ENCODE measurements at places on chromosomes 2 and 18.

DNA sequence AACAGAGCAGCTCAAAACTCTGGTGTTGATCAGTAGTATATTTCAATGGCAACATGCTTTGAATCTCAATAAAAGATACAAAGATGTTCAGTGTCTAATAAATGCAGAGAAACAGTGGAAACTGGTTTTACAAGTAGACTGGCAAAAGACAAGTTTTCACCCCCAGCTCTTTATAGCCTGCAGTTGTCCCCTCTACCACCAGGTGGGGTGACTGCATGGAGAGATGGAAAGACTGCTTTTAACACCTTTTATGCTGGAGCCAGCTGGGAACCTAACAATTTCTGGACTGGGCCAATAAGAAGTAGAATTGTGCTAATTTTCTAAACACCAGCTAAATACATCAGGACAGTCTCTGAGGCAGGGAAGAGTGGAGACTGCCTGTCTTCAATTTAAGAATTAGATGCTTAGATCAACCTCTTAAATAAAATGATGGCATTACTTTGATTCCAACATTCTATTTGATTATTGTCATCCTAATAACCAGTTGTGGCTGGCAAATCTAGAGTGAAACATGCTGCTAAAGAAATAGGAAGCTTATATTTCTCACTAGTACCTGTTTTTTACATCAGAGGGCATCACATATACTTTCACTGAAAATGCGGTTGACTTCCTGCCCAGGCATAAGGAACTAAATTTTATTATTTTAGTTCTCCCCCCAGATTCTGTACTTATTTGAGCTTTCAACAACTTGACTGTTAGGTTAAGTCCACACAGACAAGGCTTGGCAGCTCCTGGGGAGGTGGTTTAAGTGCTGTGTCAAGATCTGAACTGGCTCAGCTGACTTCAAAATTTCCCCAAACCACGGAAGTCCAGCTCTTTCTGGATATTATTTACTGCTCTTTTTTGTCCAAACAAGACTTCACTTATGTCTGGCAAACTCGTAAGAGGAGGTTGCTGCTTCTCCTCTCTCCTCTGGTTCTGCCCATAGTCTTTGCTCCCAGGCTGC lies 140.5 kb downstream of the TPGS2 start:
- peak; percentile 58 for DNase-seq

DNA sequence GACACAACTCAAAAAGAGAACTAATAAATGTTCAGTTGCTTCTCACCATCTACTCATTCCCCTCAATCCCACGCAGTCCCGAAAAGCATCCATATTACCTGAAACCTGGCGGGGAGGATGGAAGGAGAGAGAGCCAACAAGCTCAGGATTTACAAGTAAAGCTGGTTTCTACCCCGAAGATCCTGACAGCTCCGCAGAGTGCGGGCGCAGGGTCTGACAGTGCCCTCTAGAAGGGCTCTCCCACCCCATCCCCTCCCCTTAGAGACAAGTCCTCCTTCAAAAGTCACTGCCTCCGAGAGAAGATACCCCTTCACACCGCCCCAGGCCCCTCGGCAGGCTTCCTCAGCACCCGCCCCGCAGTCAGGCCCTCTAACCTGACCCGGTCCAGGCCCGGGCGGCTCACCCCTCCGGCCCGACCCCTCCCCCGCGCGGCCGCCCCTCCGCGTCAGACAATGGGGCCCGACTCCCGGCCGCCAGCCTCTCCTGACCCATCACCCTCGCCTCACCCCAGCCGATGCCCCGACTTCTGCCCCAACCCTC lies 550 bp downstream of the RAB1A start:
- DNase-seq: peak; percentile 15

GRCh38 chr2:212539072-212539880 lies 674 bp upstream of the ERBB4 start:
- DNase-seq: no peak

DNA sequence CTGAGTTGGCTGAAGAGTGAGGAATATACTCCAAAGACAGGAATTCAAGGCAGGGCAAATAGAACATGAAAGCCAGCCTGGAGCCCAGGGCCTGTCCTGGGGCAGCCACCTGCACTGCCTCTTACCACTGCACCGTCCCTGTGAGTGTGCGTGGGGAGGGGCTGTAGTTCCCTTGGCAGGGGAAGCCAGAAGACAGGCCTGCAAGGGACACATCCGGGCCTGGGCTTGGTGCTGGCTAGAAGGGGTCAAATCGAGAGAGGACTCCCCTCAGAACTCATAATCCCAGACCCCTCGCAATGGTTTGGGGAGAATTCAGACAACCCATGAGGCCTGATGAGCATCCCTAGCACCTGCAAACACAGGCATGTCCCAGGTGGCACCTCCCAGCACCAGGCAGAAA lies 87.0 kb downstream of the HDAC4 start:
- DNase-seq: no peak

DNA sequence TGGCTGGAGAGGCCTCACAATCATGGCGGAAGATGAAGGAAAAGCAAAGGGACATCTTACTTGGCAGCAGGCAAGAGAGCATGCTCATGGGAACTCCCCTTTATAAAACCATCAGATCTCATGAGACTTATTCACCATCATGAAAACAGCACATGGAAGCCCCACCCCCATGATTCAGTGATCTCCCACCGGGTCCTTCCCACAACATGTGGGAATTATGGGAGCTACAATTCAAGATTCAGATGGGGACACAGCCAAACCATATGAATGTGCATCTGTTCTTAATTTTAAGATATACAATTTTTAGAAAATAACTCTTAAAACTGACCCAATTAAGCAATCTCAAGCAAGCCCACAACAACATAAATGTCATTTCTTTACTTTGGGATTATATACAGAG lies 12.6 kb downstream of the C18orf63 start:
- DNase-seq: no peak

DNA sequence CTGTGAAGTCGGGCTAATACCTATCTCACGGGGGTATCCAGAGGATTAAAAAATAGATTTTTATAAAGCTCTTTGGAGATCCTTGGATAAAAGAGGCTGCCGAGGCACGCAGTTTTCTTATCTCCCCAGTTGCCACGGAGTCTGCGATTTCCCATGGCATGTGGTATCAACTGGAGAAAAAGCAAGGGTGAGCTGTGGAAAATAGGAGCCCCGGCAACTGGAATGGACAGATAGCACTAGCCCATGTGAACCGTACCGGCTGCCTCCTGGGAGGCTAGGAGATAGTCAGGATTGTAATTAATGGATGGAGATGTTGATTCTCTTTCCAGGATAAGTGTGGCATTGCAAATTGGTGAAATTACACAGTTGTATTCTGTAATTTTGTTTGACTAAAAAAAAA lies 407.6 kb upstream of the KCNH7 start:
- no peak for DNase-seq

GRCh38 chr18:8706791-8707555 lies 1.6 kb downstream of the MTCL1 start:
- DNase-seq: no peak

DNA sequence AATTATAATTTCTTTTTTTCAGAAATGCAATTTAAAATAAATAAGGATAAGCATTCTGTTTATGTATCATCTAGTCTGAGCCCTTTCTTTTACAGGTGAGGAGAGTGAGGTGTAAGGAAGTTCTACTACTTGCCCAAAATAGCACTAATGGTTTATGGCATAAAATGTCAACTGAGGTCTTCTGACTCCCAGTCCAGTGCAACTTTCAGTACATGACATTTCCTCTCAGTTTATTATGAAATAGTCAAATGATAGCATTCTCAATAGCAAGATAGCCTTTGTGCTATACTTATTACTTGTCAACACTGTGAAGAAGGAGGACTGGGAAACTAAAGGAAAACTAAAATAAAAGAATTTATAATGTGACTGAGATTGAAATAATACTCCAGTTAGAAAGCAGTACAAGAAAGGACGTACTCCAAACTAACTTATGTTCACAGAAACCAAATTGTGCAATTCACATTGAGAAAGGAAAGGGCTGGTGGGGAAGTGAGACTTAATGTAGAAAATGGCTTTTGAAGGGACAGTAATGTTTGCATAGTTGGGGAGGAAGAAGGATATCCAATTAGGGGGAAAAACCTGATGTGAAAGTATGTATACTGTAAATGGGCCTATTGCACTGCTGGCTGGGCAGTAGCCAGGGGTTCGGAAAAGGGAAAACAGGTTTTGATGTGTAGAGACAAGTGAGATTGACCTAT lies 166.7 kb upstream of the ZEB2 start:
- DNase-seq: no peak

- no peak for DNase-seq
Measured at GRCh38 chr2:32915694-32916093, 31.1 kb upstream of the LTBP1 start.

DNA sequence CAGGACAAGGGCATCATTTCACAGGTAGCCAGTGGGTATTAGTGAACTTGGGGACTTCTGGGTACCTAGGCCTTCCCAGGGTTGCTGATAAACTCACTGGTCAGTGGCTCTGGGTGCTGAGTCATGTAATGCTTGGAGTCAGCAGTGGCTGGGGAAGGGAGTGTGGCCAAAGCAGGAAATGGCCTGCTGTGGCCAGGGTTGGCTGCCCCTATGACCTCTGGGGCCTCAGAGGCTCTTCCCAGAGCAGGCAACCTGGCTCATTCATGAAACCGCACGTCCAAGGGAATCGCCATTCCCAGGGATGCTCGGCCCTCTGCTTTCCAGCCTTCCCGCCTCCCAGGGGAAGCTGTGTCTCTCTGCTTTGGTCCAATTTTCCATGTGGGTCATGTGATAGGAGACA lies 294.9 kb downstream of the DYSF start:
- no peak for DNase-seq

DNA sequence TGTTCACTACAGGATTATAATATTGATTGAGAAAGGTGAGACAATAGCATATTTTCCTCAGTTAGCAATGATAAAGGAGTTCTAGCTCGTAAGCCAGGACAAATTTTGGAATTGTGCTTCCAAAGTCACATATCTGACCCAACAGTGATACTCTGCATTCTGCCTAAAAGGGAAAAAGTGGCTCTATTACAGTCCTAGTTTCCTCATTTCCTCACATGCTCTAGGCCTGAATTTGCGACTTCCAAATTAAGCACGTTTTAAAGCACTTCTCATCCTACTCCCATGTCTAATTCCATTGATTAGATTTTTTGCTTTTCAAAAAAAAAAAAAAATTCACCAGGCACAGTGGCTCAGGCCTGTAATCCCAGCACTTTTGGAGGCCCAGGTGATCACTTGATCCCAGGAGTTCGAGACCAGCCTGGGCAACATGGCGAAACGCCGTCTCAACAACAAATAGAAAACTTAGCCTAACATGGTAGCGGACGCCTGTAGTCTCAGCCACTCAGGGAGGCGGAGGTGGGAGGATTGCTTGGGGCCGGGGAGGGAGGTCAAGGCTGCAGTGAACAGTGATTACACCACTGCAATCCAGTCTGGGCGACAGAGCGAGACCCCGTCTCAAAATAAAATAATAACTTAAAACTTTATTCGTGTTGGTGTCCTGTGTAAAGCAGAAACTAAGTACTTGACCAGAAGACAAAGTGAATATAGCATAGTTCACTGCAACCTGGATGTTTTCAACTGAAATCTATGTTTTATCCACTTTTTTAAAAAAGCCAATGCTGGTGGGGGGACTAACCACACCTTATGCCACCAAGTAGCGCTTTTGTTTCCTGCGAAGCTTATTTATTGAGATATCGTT lies 1.5 kb downstream of the ESCO1 start:
- no peak for DNase-seq

- DNase-seq: no peak
Measured at GRCh38 chr2:44186810-44187209, 18.1 kb downstream of the PPM1B start.

GRCh38 chr2:207044379-207045362 lies 105.4 kb downstream of the CPO start:
- DNase-seq: no peak

- DNase-seq: no peak
Measured at GRCh38 chr2:104077573-104077972, 776.3 kb upstream of the POU3F3 start.

DNA sequence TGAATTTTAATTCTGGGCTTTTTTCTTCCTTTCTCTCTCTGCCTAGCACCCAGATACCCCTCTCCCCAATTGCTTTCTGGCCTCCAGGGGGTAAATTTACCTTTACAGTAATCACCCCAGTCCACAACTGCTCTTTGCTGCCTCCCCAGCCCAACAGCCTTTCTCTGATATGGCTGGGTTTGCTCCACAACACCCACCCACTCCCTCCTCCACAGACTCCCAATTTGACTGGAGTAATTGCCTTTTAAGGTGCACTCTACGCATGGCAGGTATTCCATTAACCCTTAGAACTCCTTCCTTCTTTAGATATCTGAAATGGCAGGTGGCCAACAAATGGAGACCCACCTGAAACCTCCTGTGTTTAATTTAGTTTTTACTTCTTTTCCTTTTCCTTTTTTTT lies 3.6 kb downstream of the CELF4 start:
- no peak for DNase-seq

- DNase-seq: no peak
Measured at GRCh38 chr2:16031848-16032159, 91.5 kb downstream of the MYCN start.

- no peak for DNase-seq
Measured at GRCh38 chr2:184611361-184612085, 13.2 kb downstream of the ZNF804A start.

DNA sequence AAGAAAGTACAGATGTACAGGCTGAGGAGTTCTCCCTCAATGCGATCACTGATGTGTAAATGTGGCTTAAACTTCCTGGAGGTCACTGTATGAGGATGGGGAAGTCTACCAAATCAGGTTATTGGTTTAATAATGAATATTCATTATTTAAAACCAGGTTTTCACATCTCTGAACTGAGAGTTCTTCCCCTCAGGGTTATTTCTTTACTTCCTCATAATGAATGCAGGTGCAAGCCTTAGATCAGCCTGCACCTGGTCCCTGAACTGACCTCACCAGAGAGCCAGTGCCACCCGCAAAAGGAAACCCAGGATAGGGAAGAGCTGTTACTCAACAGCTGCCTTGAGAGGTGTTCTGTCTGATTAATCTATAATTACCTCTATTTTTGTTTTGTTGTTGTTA lies 369.0 kb downstream of the EPHA4 start:
- no peak for DNase-seq

- no peak for DNase-seq
Measured at GRCh38 chr18:57209713-57210106, 62.8 kb downstream of the BOD1L2 start.

- DNase-seq: no peak
Measured at GRCh38 chr2:136363900-136364299, 246.0 kb upstream of the CXCR4 start.

DNA sequence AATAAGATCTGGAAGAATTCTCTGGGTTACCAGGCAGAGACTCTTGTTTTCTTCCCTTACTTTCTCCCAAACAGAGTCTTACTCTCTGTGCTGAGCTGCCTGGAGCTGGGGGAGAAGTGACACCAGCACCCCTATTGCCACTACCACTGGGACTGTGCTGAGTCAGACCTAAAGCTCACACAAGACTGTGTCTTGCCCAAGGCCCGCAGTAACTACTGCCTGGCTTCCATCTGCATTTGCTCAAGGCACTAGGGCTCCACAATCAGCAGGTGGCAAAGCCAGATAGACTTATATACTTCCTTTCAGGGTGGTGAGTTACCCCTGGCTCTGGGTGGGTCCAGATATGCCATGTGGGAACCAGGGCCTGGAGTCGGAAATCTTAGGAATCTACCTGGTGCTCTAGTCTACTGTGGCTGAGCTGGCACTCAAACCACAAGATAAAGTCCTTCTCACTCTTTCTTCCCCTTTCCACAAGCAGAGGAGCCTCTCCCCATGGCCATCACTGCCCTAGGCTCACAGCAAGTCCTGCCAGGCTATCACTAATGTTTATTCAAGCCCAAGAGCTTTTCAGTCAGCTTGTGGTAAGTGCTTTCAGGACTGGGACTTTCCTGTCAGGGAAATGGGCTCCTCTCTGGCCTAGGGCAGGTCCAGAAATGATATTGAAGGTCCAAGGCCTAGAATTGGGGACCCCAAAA lies 27.6 kb upstream of the SERPINB2 start:
- no peak for DNase-seq

- DNase-seq: no peak
Measured at GRCh38 chr2:240998706-240998994, 232 bp downstream of the SNED1 start.

All from activated CD4-positive, alpha-beta T cell treated with anti-CD3 and anti-CD28 coated beads, Interleukin-2, amount 50 U/mL, for 16 hours (primary cell).